Mammary microvascular endothelial cell (primary cell): ENCODE measurements at places on chromosomes 7 and 10. TPM values are rescaled to one million over a fixed set of nuclear protein-coding genes. Genes with fewer than 3 reads are reported as not detected.

The HSPA12A gene
- total RNA-seq, result under 0.01 and 0.05 TPM in 2 replicates

The SHTN1 gene
- 2.1 and 2.4 TPM in 2 replicates for total RNA-seq

The ASB10 gene
- not detected in 2 replicates for total RNA-seq

The CYP2W1 gene
- not detected in 2 replicates for total RNA-seq

The NME8 gene
- total RNA-seq, result not detected in 2 replicates

The TCF7L2 gene
- total RNA-seq, result 2.9 and 3.2 TPM in 2 replicates

The CLCN1 gene
- total RNA-seq, result not detected in 2 replicates

The VPS41 gene
- total RNA-seq, result 24.5 and 25.8 TPM in 2 replicates

The SUN3 gene
- not detected in 2 replicates for total RNA-seq

The GIMAP2 gene
- 34.2 and 35.7 TPM in 2 replicates for total RNA-seq

The EN2 gene
- total RNA-seq, result not detected in 2 replicates

The NRCAM gene
- total RNA-seq, result 25.6 and 26.8 TPM in 2 replicates

The SLC26A3 gene
- total RNA-seq, result not detected in 2 replicates

The WDFY4 gene
- total RNA-seq, result 2.6 and 3.5 TPM in 2 replicates

The SPOCK2 gene
- 0.53 and 1.2 TPM in 2 replicates for total RNA-seq

The SPDYE16 gene
- 0.07 TPM in 1 of 2 replicates, not detected in the other for total RNA-seq

The SFMBT2 gene
- total RNA-seq, result 1.6 and 1.8 TPM in 2 replicates
